ENCODE measurements at places on chromosomes 16 and 17. TPM values are rescaled to one million over a fixed set of nuclear protein-coding genes. Genes with fewer than 3 reads are reported as not detected.

MMP2 gene
- 113 TPM for total RNA-seq

CES5A gene
- not detected for total RNA-seq

CA7 gene
- total RNA-seq, result not detected

HAS3 gene
- total RNA-seq, result 10.5 TPM

SLC43A2 gene
- 13.8 TPM for total RNA-seq

TBX2 gene
- 8.5 TPM for total RNA-seq

PDILT gene
- not detected for total RNA-seq

ZNF597 gene
- 3.6 TPM for total RNA-seq
